ENCODE measurements at places on chromosomes 3 and 15.
A peak's percentile ranks its signal among the peaks of the same experiment; 100 is the strongest.

- peak; percentile 81 for DNase-seq
Measured at GRCh38 chr15:29139540-29140459, 129.8 kb downstream of the NSMCE3 start.

- DNase-seq: peak; percentile 69
Measured at GRCh38 chr15:93088200-93088980, 621 bp downstream of the RGMA start.

DNA sequence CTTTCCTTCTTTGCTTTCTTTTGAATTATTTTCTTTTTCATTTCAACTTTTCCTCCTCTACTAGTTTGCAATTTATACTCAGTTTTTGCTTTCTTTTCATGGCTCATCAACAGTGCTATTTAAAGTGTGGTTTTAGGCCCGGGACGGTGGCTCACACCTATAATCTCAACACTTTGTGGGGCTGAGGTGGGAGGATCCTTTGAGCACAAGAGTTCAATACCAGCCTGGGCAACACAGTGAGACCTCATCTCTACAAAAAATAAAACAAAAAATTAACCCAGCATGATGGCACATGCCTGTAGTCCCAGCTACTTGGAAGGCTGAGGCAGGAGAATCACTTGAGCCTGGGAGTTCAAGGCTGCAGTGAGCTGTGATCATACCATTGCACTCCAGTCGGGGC, 20.4 kb upstream of the DENND4A start:
- DNase-seq: no peak

DNA sequence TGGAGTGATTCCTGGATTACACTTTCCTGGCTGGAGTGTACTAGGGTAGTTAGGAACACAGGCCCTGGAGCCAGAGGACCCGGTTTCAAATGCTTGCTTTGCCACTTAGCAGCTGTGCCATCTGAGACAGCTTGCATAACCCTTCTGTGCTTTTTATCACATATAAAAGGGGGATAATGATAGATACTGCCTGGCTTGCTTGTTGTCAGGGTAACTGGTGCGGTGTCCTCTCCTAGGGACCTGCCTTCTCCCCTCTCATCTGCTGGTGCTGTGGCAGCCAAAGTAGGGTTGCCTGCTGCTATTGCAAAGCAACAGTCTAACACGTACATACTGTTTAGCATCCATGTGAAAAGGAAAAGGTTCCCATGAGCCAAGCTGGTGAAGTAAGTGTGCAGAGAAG, 137.8 kb downstream of the LRTM1 start:
- DNase-seq: no peak

DNA sequence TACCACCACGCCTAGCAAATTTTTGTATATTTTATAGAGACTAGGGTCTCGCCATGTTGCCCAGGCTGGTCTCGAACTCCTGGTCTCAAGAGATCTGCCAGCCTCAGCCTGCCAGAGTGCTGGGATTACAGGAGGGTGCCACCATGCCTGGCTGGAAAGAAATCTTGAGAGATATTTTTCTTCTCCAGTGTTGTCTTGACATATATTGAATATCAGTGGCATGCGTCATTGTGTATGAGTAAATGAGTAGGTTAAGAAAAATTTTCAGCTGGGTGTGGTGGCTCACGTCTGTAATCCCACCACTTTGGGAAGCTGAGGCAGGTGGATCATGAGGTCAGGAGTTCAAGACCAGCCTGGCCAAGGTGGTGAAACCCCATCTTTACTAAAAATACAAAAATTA, 3.5 kb upstream of the PIF1 start:
- DNase-seq: no peak

- no peak for DNase-seq
Measured at GRCh38 chr3:58119186-58119585, 91.6 kb downstream of the DNASE1L3 start.

- no peak for DNase-seq
Measured at GRCh38 chr15:45521596-45522327, 793 bp downstream of the SLC30A4 start.

DNA sequence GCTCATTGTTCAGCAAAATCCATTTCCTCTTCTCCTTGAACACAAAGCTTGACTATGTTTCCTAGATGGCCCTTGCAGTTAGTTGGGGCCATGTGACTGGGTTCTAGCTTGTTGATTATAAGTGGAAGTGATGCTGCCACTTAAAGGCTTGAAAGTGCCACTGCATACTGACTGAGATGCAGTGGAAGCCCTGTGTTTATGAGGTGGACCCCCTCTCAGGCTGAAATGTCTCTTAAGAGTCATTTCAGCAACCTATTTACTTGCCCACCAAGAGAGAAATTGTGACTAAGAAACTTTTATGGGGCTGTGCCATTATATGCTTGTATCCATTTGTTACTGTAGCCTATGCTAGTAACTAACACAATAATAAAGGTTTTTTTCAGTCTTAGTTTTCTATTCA, 8.4 kb upstream of the ANP32A start:
- no peak for DNase-seq

- no peak for DNase-seq
Measured at GRCh38 chr15:66858423-66859207, 156.6 kb downstream of the SMAD6 start.

DNA sequence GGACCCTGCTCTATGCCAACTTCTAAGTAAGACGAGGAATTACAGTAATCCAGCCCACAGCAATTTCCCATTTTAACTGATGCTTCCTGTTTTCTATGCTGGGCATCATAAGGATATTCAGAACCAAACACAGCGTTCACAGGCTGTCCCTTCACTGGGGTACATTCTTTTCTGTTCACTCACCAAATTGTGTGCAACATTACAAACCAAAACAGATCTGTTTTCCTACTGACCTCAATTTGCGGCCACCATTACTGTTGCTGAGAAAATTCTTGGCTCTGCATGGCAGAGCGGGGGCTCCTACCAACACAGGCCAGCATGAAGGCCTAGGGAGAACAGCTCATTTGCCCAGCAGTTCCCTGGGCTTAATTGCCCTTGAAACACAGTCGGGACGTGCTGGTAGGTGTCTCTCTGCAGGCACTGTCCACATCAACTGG, 76.5 kb downstream of the MYO1E start:
- DNase-seq: no peak

DNA sequence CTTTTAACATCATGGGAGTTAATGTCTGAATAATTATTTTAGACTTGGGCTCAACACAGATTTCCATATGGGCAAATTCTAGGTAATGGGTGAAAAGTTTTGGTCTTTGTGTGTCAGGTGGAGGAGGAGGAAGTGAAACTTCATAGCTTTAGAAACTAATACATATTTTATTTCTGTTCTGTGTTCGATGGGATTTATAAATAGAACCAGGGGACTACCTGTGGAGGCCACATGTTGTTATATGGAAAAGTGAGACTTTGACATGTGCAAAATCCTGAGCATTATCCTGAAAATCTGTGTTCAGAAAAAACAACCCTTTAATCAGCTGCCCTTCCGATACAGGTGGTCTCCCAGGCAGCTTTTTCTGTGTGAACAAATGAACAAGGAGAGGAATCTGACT, 209.5 kb downstream of the SOX2 start:
- no peak for DNase-seq

DNA sequence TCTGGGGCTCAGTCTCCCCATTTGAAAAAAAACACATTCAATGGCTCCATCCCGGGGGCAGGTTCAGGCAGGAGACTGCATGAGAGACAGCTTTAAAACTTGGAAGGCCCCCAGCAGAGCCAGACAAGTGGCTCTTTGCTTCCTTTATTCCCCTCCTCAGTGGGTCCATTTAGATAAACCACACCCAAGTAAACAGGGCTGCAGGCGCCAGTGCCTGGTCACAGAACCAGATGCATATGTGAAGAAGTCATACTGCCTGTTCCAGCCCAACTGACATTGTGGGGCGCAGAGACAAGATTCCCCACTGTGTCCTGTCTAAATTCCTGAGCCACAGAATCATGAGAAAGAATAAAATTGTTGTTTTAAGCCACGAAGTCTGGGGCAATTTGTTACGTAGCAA, 9.0 kb downstream of the FBN1 start:
- no peak for DNase-seq

- DNase-seq: no peak
Measured at GRCh38 chr3:195557322-195557721, 14.2 kb upstream of the PPP1R2 start.

GRCh38 chr3:18730491-18730890, 305.4 kb upstream of the SATB1 start:
- DNase-seq: no peak

DNA sequence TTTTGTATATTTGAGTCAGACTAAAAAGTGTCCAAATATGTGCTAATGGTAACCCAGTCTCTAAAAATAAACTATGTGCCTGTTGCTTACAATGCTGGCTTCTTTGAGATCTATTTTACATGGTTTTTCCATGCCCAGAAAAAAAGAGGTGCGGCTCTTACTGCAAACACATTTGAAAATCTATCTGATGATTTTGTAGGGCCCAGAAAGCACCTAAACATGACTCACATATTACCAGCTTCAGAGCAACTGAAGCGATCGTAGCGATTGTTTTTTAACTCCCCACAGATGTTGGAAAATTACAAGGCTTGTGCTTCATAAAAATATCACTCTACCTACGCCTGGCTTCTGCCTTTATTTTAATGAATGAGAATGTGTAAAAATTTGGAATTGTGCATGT, 53.5 kb downstream of the SUCNR1 start:
- DNase-seq: peak; percentile 24

- DNase-seq: no peak
Measured at GRCh38 chr3:113271594-113272384, 60.4 kb downstream of the BOC start.

- DNase-seq: no peak
Measured at GRCh38 chr15:62187910-62188309, 22.8 kb upstream of the C2CD4B start.

GRCh38 chr3:56219894-56220805, 248.1 kb downstream of the ERC2 start:
- no peak for DNase-seq

DNA sequence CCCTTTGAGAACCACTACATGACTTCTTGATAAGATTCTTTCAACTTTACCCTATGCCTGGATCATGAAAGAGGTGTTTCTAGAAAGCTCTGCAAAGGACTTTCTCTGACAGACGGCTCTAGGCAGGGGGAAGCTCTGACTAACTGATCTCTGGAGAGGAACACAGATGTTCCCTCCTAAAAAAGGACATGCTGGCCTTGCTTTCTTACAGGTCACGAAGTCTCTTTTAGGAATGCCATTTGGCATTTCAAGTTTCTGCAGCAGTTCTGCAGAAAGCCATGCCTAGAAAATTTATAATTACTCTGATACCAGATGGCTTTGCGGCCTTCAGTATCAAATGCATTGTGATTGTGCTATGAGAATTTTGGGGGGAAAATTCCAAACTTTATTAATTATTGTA, 275.4 kb upstream of the CTDSPL start:
- DNase-seq: no peak

GRCh38 chr3:64935971-64936370, 248.2 kb upstream of the ADAMTS9 start:
- DNase-seq: peak; percentile 23

- peak; percentile 75 for DNase-seq
Measured at GRCh38 chr3:39000008-39000450, 51.7 kb downstream of the SCN11A start.

- no peak for DNase-seq
Measured at GRCh38 chr3:48688737-48689075, 3.0 kb upstream of the NCKIPSD start.

- no peak for DNase-seq
Measured at GRCh38 chr3:119364401-119364800, 70.2 kb downstream of the ARHGAP31 start.

- DNase-seq: no peak
Measured at GRCh38 chr3:4898454-4899313, 80.6 kb upstream of the BHLHE40 start.

GRCh38 chr15:63379492-63380150, 2.0 kb downstream of the CA12 start:
- no peak for DNase-seq

GRCh38 chr3:55675478-55675877, 188.4 kb upstream of the WNT5A start:
- DNase-seq: no peak

DNA sequence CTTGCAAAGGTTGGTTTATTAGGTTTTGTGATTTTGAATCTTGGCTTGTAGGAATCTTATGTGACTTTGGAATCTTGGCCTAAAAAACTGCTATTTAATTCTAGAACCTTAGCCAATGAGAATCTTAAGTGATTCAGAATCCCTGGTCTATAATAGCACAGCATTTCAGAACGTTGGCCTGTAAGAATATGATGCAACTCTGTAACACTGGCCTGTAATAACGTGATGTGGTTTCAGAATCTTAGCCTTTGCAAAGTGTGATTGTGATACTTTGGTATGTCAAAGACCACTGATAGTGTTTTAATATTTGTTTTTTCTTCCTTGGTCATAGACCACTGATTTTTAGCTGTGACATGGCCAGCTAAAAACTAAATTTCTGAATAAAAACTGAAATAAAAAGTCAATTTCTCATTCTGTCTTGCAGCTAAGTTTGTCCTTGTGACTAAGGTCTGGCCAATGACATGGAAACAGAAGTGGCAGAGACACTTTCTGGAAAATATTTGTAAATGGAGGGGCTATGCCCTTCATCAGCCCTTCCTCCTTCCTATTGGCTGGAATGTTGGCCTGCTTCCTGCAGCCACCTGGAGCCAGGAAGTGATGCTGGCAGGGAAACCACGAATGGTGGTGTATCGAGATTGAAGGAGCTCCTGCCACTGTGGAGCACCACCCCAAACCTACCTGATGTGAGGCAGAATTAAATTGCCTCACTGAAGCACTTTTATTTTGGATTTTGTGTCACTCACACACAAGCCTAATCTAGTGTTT, 42.3 kb upstream of the CORO2B start:
- no peak for DNase-seq

GRCh38 chr3:76242886-76243753, 457.8 kb upstream of the ZNF717 start:
- DNase-seq: no peak

- DNase-seq: no peak
Measured at GRCh38 chr15:41855261-41855961, 16.8 kb downstream of the PLA2G4B start.

DNA sequence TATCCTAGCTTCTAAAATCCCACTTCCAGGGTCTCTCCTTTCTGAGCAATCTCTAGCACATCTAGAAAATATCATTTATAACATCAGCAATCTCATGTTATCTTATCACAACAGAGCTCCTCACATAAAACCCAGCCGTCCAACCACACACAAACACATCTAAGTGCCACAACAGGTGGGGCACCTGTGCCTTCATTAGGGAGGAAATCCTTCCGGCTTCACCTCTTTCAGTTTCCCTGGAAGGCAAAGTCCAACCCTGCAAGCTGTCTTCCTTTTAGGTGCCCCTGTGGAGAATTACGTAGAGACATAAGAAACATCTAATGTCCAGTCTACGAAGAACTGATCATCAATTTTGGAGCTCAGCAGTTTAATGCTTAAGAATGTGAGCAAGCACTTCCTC, 1.6 kb downstream of the ZDHHC3 start:
- DNase-seq: peak; percentile 26
